ENCODE measurements at places on chromosomes 2 and 18. TPM values are rescaled to one million over a fixed set of nuclear protein-coding genes. Genes with fewer than 3 reads are reported as not detected.

The IL18R1 gene
- total RNA-seq, result 0.05 TPM

The EFHD1 gene
- total RNA-seq, result 2.8 TPM

The MAP3K19 gene
- total RNA-seq, result 0.34 TPM

The TUBA4B gene
- total RNA-seq, result not detected

The SEC11C gene
- 80.9 TPM for total RNA-seq

The SFT2D3 gene
- not detected for total RNA-seq

The POLE4 gene
- total RNA-seq, result 19.7 TPM

The PRKD3 gene
- 12.2 TPM for total RNA-seq

The PTPRM gene
- total RNA-seq, result 65.8 TPM

The POTEC gene
- total RNA-seq, result 0.20 TPM

The GNAL gene
- 1.7 TPM for total RNA-seq

The CNDP2 gene
- total RNA-seq, result 46.6 TPM

The STARD6 gene
- 0.32 TPM for total RNA-seq
